ENCODE measurements at places on chromosomes 2 and 18. TPM values are rescaled to one million over a fixed set of nuclear protein-coding genes. Genes with fewer than 3 reads are reported as not detected.

Gene XDH
- 0.16 TPM for total RNA-seq

GRCh38 chr2:37920570-37920969 lies 4.5 kb upstream of the RMDN2 start:
- DNase-seq, result no peak
- H3K4me3 ChIP-seq, result no peak overlapping the region
- H3K4me1 ChIP-seq, result no peaks in the 10 kb centered on the region
- H3K36me3 ChIP-seq, result no peaks in the 10 kb centered on the region
- H3K27me3 ChIP-seq, result no peaks in the 10 kb centered on the region

Gene CFC1B
- total RNA-seq, result not detected

DNA sequence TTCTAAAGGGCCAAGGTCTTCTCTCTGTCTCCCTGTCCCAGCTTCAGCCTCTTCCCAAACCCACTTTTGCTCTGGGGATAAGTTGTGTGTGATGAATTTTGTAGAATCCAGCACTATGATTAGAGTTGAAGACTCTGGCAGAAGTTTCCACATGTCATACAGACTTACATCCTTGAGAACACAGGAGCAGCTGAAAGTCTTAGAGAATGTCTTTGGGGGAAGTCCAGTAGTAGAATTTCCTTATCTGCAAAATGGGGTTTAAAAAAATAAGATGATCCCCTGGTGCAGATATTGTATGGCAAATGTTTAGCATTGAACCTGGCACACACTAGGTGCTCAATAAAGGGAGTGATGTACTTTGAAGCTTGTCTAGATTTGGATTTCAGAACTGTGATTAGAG lies 65.2 kb downstream of the TMEM247 start:
- H3K36me3 ChIP-seq, result no peaks in the 10 kb centered on the region
- H3K4me1 ChIP-seq, result peaks cover 8% of the 10 kb centered on the region
- no peaks in the 10 kb centered on the region for H3K27me3 ChIP-seq
- H3K4me3 ChIP-seq, result peak overlapping the region; percentile 94
- DNase-seq, result no peak
- peak overlapping the region; percentile 98 for H3K27ac ChIP-seq

- H3K36me3 ChIP-seq, result no peaks in the 10 kb centered on the region
- no peak for DNase-seq
- no peaks in the 10 kb centered on the region for H3K4me1 ChIP-seq
- no peak overlapping the region for H3K27ac ChIP-seq
- no peak overlapping the region for H3K4me3 ChIP-seq
- H3K27me3 ChIP-seq, result no peaks in the 10 kb centered on the region
Measured at GRCh38 chr2:172710584-172711047, 25.0 kb upstream of the RAPGEF4 start.

DNA sequence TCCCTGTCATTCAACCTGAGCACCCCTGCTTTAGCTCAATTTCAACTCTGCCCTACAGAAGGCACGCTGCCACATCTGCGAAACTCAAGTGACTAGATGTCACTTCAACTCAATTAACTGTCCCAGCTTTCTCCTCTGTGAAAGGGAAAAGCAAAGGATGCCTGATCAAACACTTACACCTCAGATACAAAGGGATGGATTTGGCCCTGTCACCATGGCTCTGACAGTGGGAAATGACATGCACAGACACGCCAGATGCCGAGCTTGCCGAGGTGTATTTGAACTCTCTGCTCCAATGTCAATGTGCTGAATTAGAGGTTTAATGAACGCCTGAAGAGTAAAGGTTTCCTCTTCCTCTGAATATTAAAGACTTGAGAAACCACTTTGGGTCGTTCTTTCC lies 481.1 kb downstream of the CBLN2 start:
- H3K27me3 ChIP-seq, result no peaks in the 10 kb centered on the region
- no peak overlapping the region for H3K27ac ChIP-seq
- no peaks in the 10 kb centered on the region for H3K36me3 ChIP-seq

DNA sequence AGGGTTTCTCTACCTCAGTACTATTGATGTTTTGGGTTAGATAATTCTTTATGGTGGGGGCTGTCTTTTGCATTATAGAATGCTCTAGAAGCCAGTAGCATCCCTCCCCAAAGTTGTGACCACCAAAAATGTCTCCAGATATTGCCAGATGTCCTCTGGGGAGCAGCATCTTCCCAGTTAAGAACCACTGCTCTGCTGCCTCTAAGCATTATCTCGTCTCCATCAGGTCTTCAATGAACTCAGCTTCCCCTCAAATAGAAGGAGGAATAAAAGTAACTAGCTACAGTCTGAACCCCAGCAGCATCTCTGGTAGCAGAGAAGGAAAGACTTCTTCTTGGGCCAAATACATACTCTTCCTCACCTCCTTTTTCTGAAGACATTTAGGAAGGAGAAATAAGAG lies 244.1 kb downstream of the AGPS start:
- no peaks in the 10 kb centered on the region for H3K4me1 ChIP-seq
- no peak overlapping the region for H3K4me3 ChIP-seq
- no peaks in the 10 kb centered on the region for H3K36me3 ChIP-seq
- no peak overlapping the region for H3K27ac ChIP-seq
- DNase-seq, result no peak

Gene IL1RL1
- total RNA-seq, result 27.8 TPM

Gene MC5R
- total RNA-seq, result not detected

- no peaks in the 10 kb centered on the region for H3K4me1 ChIP-seq
- H3K27me3 ChIP-seq, result no peaks in the 10 kb centered on the region
- no peak for DNase-seq
- no peak overlapping the region for H3K27ac ChIP-seq
- no peak overlapping the region for H3K4me3 ChIP-seq
Measured at GRCh38 chr2:222566229-222566628, 89.7 kb downstream of the FARSB start.

- no peak for DNase-seq
- H3K27me3 ChIP-seq, result no peaks in the 10 kb centered on the region
- H3K4me3 ChIP-seq, result no peak overlapping the region
- no peaks in the 10 kb centered on the region for H3K4me1 ChIP-seq
- H3K36me3 ChIP-seq, result no peaks in the 10 kb centered on the region
Measured at GRCh38 chr2:167602122-167602521, 645.3 kb downstream of the STK39 start.

- no peak overlapping the region for H3K4me3 ChIP-seq
- H3K4me1 ChIP-seq, result no peaks in the 10 kb centered on the region
- no peaks in the 10 kb centered on the region for H3K36me3 ChIP-seq
- DNase-seq, result no peak
Measured at GRCh38 chr2:88458633-88459032, 6.1 kb upstream of the FOXI3 start.

Gene ACMSD
- 0.59 TPM for total RNA-seq

Gene CTAGE1
- not detected for total RNA-seq

Gene REG1B
- not detected for total RNA-seq

Gene SLC30A3
- total RNA-seq, result 0.33 TPM

DNA sequence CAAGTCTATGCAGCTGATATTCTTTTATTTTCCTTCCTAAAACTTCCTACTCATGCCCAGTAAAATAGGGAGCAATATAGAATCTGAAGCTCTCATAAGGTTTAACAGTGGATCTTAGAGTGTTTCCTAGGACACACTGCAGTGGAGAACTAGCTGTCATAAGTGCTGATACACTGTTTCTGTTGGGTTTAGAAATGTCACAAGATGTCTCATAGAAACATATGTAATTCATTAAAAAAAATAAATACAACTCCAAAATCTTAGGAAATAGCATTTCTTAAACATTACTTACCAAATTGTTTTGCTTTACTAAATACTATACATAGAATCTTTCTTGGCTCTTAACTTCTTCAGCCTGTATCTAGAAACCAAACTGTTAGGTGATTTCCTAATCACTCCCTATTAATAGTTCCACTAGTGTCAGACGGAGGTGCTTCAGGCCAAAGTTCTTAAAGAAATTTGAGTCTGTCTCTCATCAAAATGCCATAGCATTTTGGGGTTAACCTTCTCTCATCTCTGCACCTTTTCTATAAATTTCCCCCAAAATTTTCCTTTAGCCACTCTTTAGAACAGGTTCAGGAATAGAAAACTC lies 93.7 kb downstream of the CERKL start:
- H3K27me3 ChIP-seq, result no peaks in the 10 kb centered on the region
- H3K36me3 ChIP-seq, result no peaks in the 10 kb centered on the region
- no peak overlapping the region for H3K4me3 ChIP-seq
- no peaks in the 10 kb centered on the region for H3K4me1 ChIP-seq
- H3K27ac ChIP-seq, result no peak overlapping the region
- no peak for DNase-seq

Gene MC2R
- total RNA-seq, result not detected

DNA sequence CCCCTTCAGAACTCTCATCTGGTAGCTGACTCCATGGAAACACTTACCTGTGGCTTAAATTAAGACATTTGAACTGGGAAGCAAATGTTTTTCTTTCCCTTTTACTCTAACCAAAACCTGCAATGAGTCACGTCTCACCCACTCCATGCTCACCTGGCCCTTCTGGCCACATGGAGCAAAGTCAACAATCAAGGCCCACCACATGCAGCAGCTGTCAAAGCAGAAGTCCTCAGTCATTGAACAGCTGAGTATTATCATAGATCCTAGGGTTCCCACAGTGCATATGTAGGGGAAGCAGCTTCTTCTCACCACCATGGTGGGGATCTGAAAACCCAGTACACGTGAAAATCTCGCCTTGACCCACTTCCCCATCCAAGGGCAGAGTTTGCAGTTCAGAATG lies 12.3 kb upstream of the MEP1B start:
- no peak for DNase-seq
- H3K4me1 ChIP-seq, result no peaks in the 10 kb centered on the region
- no peak overlapping the region for H3K27ac ChIP-seq
- H3K4me3 ChIP-seq, result no peak overlapping the region
- H3K36me3 ChIP-seq, result no peaks in the 10 kb centered on the region
- H3K27me3 ChIP-seq, result no peaks in the 10 kb centered on the region

DNA sequence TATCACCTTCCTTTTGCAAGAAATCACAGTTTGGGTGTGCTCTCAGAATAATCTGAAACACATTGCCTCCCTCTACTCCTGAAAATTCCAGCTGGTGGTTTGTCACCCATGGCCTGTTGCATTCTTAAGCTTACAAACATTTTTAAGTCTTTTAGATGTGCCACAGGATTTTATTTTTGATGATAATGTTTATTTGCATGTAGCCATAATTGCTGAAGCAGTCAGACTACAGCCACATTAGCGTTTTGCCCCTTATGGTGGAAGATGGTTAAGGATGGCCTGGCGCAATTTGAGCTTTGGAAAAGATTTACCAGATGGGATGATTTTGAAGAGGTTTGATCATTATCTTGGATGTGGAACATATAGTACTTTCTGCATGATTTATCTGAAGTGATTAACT lies 439.5 kb downstream of the MEIS1 start:
- H3K36me3 ChIP-seq, result no peaks in the 10 kb centered on the region
- H3K27me3 ChIP-seq, result no peaks in the 10 kb centered on the region
- no peak overlapping the region for H3K4me3 ChIP-seq
- DNase-seq, result no peak
- no peaks in the 10 kb centered on the region for H3K4me1 ChIP-seq

Gene TMEM198
- total RNA-seq, result 1.8 TPM

Gene PPP1R7
- total RNA-seq, result 50.9 TPM

GRCh38 chr2:239147376-239147775 lies 253.4 kb downstream of the HDAC4 start:
- no peak overlapping the region for H3K4me3 ChIP-seq
- no peaks in the 10 kb centered on the region for H3K4me1 ChIP-seq
- no peak for DNase-seq
- H3K27ac ChIP-seq, result no peak overlapping the region
- H3K27me3 ChIP-seq, result no peaks in the 10 kb centered on the region
- no peaks in the 10 kb centered on the region for H3K36me3 ChIP-seq

Gene SAG
- not detected for total RNA-seq

DNA sequence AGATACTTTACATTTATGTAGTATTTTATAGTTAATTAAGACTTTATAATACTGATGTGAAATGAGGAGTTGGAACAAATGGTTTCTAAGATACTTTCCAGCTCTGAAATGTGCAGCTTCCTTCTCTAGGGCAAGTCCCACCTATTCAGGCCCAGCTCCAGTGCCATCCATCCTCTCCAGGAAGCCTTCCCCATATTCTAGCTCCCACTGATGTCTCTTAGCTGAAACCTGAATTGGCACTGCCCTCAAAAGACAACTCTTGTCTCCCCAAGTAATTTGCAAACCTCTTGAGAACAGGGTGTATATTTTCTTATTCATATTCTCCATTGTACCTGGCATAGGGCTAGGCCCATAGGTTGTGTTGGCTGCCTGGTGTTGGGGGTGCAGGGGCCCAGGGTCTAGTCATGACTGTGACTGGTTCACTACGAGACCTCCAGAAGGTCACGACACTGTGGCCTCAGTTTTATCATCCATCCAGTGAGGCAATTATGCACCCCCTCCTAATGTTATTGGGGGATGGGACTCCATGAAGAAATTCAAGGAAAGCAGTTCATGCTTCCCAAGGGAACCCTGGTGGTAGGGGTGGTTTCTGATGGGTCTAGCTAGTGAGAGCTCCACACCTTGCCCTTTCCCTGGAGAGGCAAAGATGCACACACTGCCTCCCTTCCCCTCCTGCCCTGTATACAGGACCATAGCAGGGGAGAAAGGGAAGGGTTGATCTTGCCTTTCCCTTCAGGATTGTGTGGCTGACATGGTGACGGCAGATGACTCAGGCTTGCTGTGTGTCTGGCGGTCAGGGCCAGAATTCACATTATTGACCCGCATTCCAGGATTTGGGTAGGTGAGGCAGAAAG lies 2.8 kb downstream of the WDR54 start:
- no peak for DNase-seq
- H3K4me1 ChIP-seq, result no peaks in the 10 kb centered on the region
- H3K27ac ChIP-seq, result no peak overlapping the region
- H3K4me3 ChIP-seq, result no peak overlapping the region

DNA sequence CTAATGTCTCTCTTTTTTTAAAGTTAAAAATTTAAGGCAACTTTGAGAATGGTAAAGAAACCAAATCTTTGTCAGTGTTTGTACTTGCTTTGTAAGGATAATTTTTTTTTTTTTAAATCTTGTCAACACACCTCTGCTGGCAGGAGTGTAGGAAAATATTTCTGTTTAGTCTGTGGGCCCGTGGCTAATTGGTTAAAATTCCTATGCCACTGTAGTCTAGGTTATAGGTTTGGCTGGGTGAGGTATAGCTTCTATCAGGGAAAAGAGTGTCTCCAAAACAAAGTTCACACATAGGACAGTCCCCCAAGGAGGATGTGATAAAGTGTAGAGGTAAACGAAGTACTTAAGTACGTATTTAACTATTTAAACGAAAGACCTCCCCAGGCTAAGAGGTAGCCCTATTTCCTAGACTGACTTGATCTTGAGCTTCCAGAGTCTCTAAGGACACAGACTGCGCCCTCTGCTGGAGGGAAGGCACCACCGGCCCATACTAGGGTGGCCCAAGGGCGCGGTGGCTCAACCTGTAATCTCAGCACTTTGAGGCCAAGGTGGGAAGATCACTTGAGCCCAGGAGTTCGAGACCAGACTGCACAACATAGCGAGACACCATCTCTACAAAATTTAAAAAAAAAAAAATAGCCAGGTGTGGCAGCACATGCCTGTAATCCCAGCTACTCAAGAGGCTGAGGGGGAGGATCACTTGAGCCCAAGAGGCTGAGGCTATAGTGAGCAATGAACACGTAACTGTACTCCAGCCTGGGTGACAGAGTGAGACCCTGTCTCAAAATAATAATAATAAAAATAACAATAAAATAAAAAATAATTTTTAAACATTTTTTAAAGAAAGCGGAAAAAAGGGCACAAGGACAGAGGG lies 8.9 kb downstream of the TEX44 start:
- peak overlapping the region; percentile 46 for H3K27ac ChIP-seq
- DNase-seq, result peak; percentile 80
- no peaks in the 10 kb centered on the region for H3K36me3 ChIP-seq

GRCh38 chr2:127382831-127383230 lies 4.9 kb downstream of the MAP3K2 start:
- H3K4me1 ChIP-seq, result no peaks in the 10 kb centered on the region
- no peaks in the 10 kb centered on the region for H3K27me3 ChIP-seq
- DNase-seq, result no peak
- H3K27ac ChIP-seq, result no peak overlapping the region
- no peaks in the 10 kb centered on the region for H3K36me3 ChIP-seq

- no peaks in the 10 kb centered on the region for H3K27me3 ChIP-seq
- H3K27ac ChIP-seq, result peak within 1 kb of the TSS; percentile 84
- no peak for DNase-seq
Measured at GRCh38 chr2:229270551-229271410, at the start of gene PID1. Gene PID1, minus strand, starts transcription at chr2:229271287. Its CDS starts 244 bp downstream, at chr2:229271043.

Data from breast epithelium (tissue), 4 donors.